Bronchus fibroblast of lung (primary cell): ENCODE measurements at places on chromosomes 7 and 10. TPM values are rescaled to one million over a fixed set of nuclear protein-coding genes. Genes with fewer than 3 reads are reported as not detected.

The MEPCE gene
- 29.9 and 31.5 TPM in 2 replicates for total RNA-seq

The CPA2 gene
- not detected in 2 replicates for total RNA-seq

The MET gene
- total RNA-seq = 19.9 and 20.0 TPM in 2 replicates

The GBX1 gene
- total RNA-seq = not detected in 2 replicates

The PITRM1 gene
- 84.1 and 91.8 TPM in 2 replicates for total RNA-seq

The GLRX3 gene
- 90.4 and 112 TPM in 2 replicates for total RNA-seq

The CABCOCO1 gene
- 0.34 and 1.3 TPM in 2 replicates for total RNA-seq

The SPDYE9 gene
- not detected in 2 replicates for total RNA-seq

The FOXP2 gene
- 1.8 and 1.9 TPM in 2 replicates for total RNA-seq

The NMT2 gene
- 27.6 and 33.8 TPM in 2 replicates for total RNA-seq

The PIP gene
- total RNA-seq = not detected in 2 replicates

The PON1 gene
- total RNA-seq = not detected in 2 replicates

The CHAT gene
- not detected in 2 replicates for total RNA-seq
